Suppressor macrophage treated with lipopolysaccharide for 1 hour (primary cell): ENCODE measurements at places on chromosomes 3 and 15.

GRCh38 chr3:124837730-124838186 lies 49.4 kb downstream of the ITGB5 start:
- no peak for DNase-seq

GRCh38 chr3:47002171-47003055 lies 22.9 kb downstream of the NBEAL2 start:
- DNase-seq = no peak

- DNase-seq = peak; percentile 72
Observed at GRCh38 chr15:59180945-59181600, 25.6 kb upstream of the LDHAL6B start.

DNA sequence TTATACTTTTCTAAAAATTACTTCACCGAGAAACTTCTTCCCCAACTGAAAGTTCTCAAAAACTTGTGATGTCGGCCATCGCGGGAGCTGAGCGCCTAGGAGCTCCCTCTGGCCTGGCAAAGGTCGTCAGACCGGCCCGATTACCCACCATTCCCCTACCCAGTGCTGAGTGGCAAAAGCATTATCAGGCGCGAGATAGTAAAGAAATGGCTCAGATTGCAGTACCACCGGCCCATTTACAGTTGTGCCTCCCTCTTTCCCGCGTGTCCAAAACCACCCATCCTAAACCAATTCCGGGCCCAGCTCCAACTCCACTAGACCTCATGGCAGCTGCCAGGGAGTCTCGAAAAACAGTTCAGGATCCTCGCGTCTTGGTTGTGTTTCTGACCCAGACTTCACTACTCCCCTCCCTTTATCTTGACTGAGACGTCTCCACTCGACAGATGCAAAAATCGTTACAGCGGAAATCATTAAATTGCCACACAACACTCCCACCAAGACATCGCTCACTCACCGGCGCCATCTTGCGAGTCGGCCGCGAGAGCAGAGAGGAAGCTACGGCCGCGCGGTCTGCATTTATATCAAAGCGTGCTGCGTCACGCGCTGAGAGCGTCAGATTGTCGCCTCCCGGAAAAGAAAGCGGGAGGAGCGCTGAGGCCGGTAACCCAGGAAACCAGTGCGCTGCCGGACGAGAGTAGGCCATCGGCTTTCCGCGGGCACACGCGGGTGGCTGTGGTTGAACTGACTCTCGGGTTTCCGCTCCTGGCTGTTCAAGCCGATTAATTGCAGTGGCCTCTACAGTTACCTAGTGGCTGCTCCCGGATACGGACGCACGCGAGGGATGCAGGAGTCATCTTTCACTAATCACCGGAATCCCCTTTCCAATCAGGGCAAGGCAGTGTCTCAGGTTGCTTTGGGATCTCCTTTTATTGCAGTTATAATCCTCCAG lies at the start of gene RPL22L1:
Gene RPL22L1 (minus strand): TSS at position 551 of the 949 bp plus-strand sequence. CDS start 28 bp downstream, at position 523.
- DNase-seq = peak; percentile 99

GRCh38 chr3:185402561-185402960 lies 39.6 kb downstream of the MAP3K13 start:
- DNase-seq = no peak

DNA sequence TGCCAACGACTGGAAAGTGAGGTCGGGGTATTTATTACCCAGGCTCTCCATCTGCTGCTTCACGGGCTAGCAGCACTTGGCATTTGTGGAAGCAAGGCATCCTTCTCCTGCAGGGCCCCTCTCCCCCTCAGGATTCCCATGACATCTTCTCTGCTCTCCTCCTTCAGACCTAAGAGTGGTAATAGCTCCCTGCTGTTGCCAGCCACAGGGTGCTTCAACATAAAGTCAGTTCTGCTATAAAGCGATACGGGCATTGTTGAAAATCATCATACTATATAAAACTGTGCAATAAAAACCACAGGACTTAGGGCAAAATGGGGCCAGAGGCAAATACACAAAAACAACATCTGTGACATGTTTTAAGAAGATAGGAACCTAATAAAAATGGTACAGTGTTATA lies 391.8 kb upstream of the ADAMTS9 start:
- no peak for DNase-seq

DNA sequence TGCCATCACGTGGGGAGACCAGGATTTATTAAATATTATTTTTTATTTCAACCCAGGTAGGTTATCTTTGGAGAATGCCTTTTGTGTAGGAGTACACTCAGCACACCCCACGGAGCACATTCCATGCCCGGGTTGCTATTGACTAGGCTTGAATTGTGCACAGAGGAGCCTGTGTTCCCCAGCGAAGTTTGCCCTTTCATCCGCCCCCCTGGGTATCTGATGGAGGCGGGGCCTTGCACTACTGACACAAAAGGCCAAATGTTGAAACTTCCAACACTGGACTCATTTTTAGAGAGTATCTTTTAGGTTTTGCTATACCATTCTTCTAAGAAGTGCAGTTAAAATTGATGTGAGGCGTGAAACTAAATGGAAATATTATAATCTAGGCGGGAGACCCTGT lies 39.3 kb upstream of the PPP4R2 start:
- no peak for DNase-seq

DNA sequence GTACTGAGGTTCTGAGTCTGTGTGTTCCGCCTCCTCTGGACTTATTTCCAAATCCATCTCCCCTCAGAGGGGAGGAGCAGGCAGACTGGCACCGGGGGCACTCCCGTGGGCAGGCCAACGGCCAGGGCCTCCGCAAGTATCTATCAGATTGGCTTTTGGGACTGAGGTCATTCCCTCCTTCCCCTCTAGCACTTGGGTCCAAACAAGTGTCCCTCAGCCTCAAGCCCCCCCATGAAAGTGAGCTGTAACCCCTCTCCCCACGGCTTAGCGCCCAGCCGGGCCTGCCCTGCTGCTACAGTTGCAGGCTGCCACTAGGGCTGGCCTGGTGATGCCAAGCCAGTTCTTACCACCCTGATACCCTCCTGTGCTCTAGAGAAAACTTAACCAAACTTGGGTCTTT lies 17.4 kb downstream of the ITGA11 start:
- no peak for DNase-seq

DNA sequence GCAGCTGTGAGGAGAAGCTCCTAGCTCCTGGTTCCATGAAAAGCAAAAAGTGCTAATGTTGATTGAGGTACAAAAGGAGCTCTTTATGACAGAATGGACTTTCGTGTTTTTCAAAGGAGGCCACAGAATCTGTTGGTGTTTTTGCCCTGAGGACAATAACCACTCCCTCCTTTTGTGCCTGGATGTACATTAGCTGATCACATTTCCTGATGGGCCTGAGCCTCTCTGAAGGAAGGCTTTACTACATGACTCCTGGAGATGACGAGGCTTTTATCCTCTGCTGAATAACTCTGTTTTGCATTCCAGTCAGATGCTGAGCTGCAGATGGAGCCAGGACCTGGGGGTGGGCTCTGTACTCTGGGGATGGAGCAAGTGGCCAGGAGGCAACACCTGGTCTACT lies 301.9 kb downstream of the CACNA2D3 start:
- DNase-seq = no peak

DNA sequence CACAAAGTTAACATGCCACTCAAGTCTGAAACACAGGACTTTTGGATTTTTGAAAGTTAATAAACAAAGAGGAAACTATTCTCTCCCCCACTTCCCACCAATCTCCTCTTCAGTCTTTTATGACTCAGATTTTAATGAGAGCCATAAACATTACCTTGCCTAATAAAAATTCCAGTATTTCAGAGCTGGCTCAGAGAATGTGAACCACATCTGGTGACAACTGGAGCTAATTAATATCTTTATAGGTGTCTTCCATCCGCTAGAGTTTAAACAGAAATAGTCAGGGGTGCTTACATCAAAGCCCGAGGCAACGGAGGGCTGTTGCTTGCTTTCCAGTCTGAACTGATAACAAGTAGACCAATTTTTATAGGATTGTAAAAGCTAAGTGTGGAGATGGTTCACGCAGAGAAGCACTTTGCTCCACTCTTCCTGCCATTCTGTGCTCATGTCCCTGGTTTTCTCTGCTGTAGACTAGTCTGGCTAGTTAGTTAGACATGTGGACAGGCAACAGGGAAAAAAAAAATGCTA lies 363.6 kb downstream of the NR2F2 start:
- peak; percentile 48 for DNase-seq

GRCh38 chr3:150639262-150639661 lies 36.1 kb downstream of the SELENOT start:
- peak; percentile 8 for DNase-seq

DNA sequence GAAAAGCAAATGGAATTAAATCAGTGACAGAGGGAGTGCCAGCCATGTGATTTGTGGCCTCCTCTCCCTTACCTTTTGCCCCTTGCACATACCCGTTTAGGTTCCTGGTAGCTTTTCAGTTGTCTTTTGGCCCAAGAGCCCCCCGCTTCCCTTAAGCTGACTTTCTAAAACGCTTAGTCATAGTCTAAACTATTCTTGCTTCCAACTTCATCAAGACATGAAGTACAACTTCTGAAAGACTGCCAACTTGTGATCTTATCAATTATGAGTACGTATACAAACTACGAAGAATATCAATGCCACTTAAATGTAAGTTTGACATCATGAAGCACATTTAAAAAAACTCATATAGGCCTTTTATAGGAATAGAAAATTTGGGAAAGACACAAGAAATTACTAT lies 61.9 kb downstream of the EIF3J start:
- DNase-seq = no peak

DNA sequence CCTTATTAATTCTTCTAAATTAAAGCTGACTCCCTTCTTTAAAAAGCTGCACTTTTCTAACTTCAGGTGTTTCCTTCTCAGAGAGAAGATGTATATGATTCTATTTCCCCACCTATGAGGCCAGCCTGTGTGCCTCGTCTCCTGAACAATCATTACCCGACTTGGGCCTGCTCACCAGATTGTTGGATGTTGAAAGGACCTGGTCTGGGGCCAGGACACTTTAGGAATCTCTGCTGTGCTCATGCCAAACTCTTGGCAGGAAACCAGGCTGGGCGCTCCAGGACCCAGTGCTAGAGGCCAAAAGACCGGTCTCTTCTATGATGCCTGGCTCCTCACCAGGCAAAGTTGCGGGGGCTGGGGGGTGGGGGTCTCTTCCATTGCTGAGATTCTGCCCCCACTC lies 16.9 kb upstream of the LRRC31 start:
- DNase-seq = no peak

DNA sequence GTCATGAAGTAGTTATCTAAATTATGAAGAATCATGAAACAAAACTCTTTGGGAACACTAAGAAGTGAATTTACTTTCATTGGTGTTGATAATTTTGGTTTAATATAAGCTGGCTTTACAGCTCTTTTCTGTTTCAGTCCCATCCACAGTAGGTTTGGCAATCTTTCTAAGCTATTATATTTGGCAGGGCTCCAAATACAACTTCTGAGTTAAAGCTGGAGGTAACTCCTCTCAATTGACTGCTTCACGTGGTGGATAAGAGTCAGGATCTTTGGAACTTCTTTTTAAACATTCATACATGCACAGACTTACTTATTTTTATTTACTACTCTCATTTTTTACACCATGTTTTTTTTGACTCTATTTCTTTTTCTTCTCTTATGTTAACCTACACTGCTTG lies 106.5 kb upstream of the EPHA3 start:
- DNase-seq = no peak

GRCh38 chr15:51062736-51063135 lies 32.0 kb downstream of the TNFAIP8L3 start:
- DNase-seq = no peak

GRCh38 chr3:169615833-169616232 lies 47.7 kb downstream of the MECOM start:
- DNase-seq = no peak

GRCh38 chr3:131326307-131326706 lies 55.3 kb upstream of the NUDT16 start:
- DNase-seq = peak; percentile 11

GRCh38 chr15:79595995-79596622 lies 164.0 kb downstream of the MINAR1 start:
- peak; percentile 88 for DNase-seq

- DNase-seq = no peak
Observed at GRCh38 chr15:99253381-99254090, 2.3 kb downstream of the LRRC28 start.

DNA sequence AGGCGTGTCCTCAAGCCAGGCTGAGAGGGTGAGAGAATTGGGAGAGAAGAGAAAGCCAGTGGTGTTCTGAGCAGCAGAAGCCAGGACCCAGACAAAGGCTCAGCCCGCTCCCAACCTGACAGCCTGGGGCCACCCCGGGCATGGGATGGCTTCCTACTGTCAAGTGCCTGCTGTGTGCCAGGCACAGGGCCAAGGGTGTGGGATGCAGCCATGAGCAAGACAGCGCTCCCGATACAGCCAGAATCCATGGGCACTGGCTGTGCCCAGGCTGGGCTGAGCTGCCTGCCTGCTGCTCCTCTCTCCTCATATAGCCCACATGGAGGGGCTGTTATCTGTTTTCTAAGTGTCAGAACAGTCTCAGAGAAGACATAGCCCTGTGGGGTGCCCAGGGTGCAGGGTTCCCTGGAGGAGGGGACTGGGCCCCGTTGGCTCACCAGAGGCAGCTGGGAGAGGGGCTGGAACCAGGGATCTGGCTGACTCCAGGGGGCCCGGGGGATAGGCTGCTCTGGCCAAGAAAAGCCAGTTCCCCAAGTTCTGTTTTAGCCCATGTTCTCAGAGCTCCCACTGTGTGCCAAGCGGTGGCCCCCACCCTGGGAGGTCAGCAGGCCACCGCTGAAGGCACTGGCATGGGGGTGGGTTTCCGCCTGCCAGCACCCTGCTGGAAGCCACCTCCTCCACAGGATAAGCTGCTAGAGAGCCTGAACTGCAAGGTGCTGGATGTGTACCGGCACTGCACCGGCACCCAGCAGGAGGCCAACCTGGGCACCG lies 39.0 kb downstream of the CFAP100 start:
- no peak for DNase-seq

DNA sequence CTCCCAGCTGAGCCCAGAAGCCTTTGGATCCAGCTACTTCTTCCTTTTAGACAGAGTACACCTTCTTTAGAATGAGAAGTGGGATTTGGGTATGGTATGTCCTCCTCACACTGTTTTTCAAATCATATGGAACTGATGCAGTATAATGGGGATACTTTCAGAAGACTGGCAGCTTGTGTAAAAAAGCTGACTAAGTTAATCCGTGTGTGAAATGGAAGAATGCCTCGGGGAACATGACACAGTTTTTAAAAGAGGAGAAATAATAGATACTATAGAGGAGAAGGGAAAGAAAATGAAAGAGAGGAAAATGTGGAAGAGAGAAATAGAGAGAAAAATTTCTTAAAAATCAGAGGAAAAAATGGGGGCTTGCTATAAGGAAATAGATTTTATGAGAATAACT lies 47.7 kb downstream of the TUSC7 start:
- no peak for DNase-seq

DNA sequence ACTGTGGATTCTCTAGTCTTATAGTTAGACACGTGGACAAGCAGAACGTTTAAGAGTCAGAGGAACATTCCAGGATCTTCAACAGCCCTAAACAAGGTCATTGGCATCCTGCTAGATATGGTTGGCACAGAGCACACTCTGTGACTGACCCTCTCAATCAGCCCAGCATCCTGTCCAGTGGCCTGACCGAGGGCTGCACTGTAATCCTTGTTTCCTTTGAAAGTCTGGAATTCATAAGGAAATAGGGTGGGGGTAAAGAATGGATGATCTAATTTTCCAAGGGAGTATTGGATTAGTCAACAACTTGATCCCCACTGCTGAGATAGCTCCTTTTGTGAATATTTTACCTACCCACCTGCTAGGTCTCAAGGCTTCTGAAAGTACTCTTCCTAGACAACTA lies 94.5 kb upstream of the DLG1 start:
- DNase-seq = no peak

- DNase-seq = no peak
Observed at GRCh38 chr3:111803123-111803593, 55.9 kb upstream of the PHLDB2 start.

- DNase-seq = no peak
Observed at GRCh38 chr15:77688693-77689092, 56.0 kb upstream of the LINGO1 start.
